Stimulated activated CD8-positive, alpha-beta memory T cell treated with anti-CD3 and anti-CD28 coated beads, Interleukin-4, amount 100 ng/mL, for 4 hours (primary cell): ENCODE measurements at places on chromosomes 13 and 19.

GRCh38 chr13:36432106-36432544 lies at the start of gene CCNA1:
Gene CCNA1, plus strand, starts transcription at chr13:36432495. Its CDS starts 562 bp downstream, at chr13:36433057.
- DNase-seq, result no peak

DNA sequence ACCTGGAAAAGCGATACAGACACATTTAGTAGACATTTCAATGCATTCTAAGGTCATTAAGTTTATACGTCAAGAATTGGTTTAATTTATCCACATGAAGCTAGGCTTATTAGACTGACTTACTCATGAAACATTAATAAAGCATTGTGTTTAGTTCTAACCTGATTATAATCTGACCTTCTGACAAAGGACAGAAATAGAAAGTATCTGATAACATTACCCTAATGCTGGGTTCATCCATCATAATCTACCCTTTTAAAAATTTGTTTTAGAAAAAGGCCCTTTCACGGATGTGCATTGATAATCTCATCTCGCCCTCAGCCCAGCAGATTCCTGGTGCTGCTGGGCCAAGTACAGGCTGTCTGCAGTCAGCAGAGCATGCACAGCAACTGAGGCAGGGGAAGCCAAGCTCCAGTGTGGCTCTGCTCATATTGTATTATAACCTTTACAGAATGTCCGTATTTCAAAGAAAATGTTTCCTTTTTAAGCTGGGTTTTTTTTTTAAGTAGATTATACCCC lies 142.1 kb upstream of the MAB21L1 start:
- no peak for DNase-seq

- no peak for DNase-seq
Observed at GRCh38 chr13:26025196-26025595, 26.6 kb downstream of the SHISA2 start.

DNA sequence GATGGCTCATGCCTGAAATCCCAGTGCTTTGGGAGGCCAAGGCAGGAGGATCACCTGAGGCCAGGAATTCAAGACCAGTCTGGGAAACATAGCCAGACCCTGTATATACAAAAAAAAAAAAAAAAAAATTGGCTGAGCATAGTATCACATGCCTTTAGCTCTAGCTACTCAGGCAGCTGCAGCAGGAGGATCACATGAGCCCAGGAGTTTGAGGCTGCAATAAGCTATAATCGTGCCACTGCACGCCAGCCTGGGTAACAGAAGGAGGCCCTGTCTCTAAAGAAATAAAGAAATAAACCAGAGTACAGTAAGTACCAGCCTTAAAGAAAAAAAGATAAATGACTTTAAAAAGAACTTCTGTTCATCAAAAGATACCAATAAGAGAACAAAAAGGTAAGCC lies 52.9 kb downstream of the FAM124A start:
- DNase-seq, result no peak

GRCh38 chr13:67439365-67439764 lies 209.2 kb upstream of the PCDH9 start:
- no peak for DNase-seq

GRCh38 chr19:44748426-44749254 lies at the start of gene BCL3:
Gene BCL3, plus strand, starts transcription at chr19:44748708. Its CDS starts 83 bp downstream, at chr19:44748791.
- DNase-seq, result peak; percentile 65

GRCh38 chr19:18991006-18991405 lies 42.3 kb downstream of the SUGP2 start:
- DNase-seq, result no peak

DNA sequence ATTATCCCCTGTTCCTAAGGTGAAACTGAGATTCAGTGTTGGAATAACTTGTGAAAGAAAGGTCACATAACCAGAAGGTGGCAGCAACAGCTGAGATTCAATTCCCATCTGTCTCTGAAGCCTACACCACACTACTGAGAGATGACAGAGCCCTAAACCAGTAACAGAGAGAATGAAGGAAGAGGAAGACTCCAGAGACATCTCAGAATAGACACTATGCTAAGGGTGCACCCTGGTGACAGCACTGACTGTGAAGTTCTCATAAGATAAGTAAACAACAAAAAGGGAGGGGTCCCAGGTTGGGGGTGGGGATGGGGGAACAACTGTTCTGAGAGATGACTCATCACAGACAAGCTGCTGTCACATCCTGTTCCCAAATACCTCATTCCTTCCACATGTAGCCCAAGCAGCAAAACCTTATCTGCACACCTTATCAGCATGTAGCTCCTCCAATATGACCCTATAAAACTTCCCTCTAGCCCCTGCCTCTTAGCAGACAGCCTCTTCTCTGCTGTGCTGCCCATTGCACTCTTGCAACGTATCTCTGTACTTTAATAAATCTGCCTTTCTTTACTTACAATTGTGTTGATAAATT lies 46.5 kb downstream of the UTP14C start:
- DNase-seq, result no peak

DNA sequence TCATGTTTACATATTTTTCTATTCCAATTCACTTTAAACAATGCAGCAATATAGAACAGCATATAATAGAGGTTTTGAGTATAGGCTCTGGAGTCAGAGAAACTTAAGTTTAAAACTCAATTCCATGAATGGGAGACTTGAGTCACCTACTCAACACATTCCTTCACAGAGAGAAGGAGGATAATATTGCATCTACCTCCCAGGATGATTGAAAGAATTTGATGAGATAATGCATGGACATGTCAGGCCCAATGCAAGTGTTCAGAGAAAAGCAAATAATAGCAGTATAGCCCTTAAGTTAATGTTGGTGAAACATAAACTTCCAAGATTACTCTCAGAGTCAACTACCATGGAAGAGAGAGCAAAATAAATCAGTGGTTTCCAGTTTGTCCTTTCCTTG lies 170.2 kb downstream of the DCLK1 start:
- no peak for DNase-seq

- DNase-seq, result no peak
Observed at GRCh38 chr13:50797091-50797490, 46.4 kb downstream of the DLEU7 start.

- no peak for DNase-seq
Observed at GRCh38 chr13:99303863-99304521, 3.2 kb downstream of the GPR183 start.

DNA sequence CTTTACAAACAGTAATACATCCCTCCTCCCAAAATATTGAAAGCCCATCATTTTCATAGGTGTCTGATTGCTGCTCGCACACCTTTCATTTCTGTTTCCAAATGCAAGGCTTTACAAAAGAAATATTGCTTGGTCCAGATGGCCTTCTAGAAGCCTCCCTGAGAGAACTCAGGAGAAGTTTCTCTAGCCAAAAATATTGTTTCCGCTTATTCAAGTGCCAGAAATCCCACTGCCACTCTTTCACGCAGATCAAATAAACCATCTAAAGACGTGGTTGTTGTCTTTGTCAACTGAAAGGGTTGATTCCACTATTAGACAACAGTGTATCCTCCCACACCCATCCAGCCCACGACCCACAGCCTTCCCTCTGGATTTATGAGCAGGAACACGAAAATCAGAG lies 96.2 kb downstream of the ZIC5 start:
- no peak for DNase-seq

DNA sequence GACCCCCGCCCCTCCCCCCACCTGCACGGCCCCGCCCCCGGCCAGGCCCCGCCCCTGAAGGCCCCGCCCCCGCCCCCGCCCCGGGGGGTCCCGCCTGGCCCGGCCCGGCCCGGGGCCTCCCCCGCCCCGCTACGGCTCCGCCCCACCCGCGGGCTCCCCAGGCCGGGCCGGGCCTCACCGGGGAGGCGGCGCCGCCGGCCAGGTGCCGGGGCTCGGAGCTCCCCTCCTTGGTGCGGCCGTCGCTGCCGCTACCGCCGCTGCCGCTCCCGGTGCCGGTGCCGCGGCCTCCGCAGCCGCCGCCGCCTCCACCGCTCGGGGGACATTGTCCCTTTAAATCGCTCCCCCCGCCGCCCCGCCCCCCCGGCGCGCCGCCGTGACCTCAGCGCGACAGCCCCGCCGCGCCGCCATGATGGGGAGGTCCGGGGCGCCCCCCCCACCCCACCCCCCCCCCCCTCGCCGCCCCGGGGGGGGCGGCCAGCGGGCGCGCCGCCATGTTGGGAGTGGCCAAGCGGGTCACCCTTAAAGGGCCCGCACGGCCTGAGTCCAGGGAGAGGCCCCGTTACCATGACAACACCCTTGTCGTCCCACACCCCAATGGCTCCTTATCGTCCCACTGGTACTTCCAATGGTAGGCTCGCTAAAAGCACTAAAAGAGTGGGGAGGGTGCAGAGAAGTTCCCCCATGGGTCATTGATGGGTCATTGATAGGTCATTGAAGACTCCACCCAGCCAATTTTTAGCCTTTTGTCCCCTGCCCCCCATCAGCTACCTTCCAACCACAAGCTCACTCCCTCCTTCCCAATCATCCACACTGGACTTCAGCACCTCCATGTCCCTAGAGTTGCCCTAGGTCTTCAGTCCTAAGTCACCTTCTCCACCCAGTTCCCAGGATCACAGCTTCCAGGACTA lies at the start of gene WIZ:
TSS of gene WIZ (minus strand) at position 337 of the 908 bp plus-strand sequence. CDS start 1,649 bp downstream, outside the sequence.
- DNase-seq, result peak; percentile 68
